ENCODE measurements at places on chromosomes 1 and 21. TPM values are rescaled to one million over a fixed set of nuclear protein-coding genes. Genes with fewer than 3 reads are reported as not detected.

UMODL1 gene
- not detected for total RNA-seq

PLA2G2C gene
- total RNA-seq = not detected

F11R gene
- 59.7 TPM for total RNA-seq

ADAM30 gene
- not detected for total RNA-seq

SEC16B gene
- total RNA-seq = 1.4 TPM

LCE1A gene
- total RNA-seq = not detected

HSPA6 gene
- total RNA-seq = 3.1 TPM

RBM11 gene
- total RNA-seq = not detected

SHCBP1L gene
- not detected for total RNA-seq

PFKFB2 gene
- total RNA-seq = 6.4 TPM

TCHHL1 gene
- not detected for total RNA-seq

OR2T33 gene
- not detected for total RNA-seq

TAS1R1 gene
- total RNA-seq = not detected

ETV3L gene
- total RNA-seq = not detected

SYCP1 gene
- not detected for total RNA-seq

ITSN1 gene
- total RNA-seq = 18.7 TPM

PROK1 gene
- total RNA-seq = not detected

SCP2 gene
- total RNA-seq = 49.4 TPM

CRNN gene
- not detected for total RNA-seq

BTG3 gene
- 31.8 TPM for total RNA-seq

LAD1 gene
- 0.70 TPM for total RNA-seq

HSD3B1 gene
- not detected for total RNA-seq

MYBPHL gene
- total RNA-seq = not detected
